ENCODE measurements at places on chromosomes 6 and 20.
A peak's percentile ranks its signal among the peaks of the same experiment; 100 is the strongest.

DNA sequence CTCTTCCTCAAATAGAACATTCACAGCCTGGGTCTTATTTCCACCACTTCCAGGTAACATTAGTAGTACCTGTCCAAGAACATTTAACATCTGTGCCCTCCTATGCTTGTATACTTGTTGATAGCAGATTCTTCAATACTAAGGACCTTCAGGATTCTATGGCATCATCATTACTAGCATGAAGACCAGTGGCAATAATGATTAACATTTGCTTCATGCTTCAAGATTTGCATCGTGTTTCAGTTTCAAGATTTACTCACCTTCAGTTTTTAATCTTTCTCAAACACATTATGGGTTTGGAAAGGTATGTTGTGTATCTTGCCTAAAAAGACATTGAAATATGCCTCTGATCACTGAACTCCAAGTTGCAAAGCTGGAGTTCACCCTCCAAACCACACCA, 412.8 kb upstream of the NRSN1 start:
- no peak for DNase-seq

- no peak for DNase-seq
Measured at GRCh38 chr6:166872531-166873009, 83.8 kb downstream of the RNASET2 start.

DNA sequence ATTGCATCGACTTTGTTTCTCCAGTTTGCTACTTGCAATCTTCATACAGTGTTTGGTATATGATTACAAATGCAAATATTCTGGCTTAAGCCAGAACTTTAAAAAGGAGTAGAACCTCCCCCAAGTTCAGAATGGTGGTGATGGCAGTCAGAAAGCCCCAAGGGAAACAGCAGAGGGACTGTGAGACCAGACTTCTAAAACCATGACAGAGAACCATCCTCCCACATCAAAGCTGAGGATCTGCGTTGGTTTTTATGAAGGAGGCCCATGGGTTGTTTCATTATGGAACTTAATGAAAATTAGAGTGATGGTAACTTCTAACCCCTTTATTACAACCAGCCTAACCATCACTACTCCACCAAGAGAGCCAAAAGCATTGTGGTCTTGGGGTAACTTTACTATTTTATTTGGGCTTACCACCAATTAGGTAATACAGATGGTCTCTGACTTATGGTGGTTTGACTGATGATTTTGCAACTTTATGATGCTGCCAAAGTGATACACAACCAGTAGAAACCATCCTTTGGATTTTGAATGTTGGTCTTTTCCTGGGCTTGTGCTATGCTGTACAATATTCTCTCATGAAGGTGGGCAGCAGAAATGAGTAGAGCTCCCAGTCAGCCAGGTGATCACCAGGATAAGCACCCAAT, 10.9 kb upstream of the MRS2 start:
- no peak for DNase-seq

- peak; percentile 79 for DNase-seq
Measured at GRCh38 chr20:62616728-62617621, 25.3 kb upstream of the SLCO4A1 start.

- no peak for DNase-seq
Measured at GRCh38 chr20:3449319-3449718, 21.5 kb upstream of the ATRN start.

GRCh38 chr6:1940381-1940780, 305.0 kb downstream of the GMDS start:
- DNase-seq = no peak

DNA sequence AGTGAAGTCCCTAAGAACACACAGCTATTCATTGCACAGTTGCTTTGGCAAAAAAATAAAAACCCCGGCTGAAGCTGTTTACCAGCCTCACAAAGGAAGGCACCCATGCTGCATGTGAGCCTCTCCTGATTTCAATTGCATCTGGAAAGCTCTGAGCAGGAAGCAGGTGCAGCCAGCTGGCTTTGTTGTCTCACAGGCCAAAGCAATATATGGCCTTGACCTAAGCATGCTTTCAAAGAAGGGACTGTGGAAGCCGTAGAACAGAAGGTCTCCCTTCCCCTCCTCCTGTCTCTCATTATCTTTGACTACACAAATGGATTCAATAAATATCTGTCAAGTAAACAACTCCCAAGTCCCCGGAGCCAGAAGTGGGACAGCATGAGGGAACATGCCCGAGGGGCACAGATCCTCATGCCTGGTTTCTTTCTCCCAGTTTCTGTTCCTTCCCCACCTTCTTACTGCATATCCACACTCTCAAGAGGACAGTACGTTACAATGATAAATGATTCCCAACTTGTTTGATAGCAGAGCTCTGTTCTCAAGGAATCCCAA, 57.2 kb upstream of the PCSK2 start:
- no peak for DNase-seq

GRCh38 chr6:7389162-7389450, 436 bp downstream of the CAGE1 start:
- no peak for DNase-seq

- DNase-seq = no peak
Measured at GRCh38 chr6:167013067-167013466, 13.9 kb downstream of the CEP43 start.

GRCh38 chr6:130389142-130389541, 23.3 kb downstream of the TMEM200A start:
- DNase-seq = no peak

DNA sequence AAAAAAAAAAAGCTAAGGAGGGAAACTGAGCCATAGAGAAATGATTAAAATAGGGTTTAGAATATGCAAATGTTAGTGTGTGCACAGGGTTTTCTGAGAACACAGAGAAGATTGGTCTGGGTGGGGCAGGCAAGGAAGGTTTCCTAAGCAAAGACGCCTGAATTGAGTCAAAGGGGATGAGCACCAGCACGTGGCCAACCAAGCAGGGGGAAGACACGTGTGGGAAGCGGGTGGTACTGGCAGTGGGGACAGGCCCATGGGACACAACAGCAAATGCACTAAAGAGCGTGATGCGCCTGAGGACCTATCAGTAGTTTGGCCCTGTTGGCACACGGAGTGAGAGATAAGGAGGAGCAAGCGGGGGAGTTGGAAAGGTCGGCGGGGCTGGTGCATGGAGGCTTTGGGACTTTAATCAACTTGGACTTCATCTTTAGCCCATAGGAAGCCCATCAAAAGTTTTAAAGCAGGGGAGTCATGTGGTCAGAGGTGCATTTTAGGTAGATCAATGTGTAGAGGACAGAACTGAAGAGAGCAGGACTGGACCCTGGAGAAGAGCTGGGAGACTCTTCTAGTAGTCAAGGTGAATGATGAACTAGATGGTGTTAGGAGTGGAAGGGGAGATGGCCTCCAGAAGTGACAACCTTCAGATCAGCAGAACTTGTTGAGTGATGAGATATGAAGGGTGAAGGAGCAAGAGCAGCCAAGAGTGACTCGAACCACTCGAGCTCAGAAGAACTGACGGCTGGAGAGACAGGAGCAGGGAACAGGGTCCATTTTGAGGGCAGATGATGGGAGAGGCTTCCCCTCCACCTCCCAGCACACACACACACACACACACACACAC, 40.2 kb upstream of the MAP3K4 start:
- DNase-seq = no peak

GRCh38 chr20:50320901-50321796, 130.5 kb downstream of the CEBPB start:
- peak; percentile 75 for DNase-seq

GRCh38 chr6:18676548-18676947, 289.4 kb downstream of the RNF144B start:
- no peak for DNase-seq

- no peak for DNase-seq
Measured at GRCh38 chr6:2108700-2109306, 136.6 kb downstream of the GMDS start.

DNA sequence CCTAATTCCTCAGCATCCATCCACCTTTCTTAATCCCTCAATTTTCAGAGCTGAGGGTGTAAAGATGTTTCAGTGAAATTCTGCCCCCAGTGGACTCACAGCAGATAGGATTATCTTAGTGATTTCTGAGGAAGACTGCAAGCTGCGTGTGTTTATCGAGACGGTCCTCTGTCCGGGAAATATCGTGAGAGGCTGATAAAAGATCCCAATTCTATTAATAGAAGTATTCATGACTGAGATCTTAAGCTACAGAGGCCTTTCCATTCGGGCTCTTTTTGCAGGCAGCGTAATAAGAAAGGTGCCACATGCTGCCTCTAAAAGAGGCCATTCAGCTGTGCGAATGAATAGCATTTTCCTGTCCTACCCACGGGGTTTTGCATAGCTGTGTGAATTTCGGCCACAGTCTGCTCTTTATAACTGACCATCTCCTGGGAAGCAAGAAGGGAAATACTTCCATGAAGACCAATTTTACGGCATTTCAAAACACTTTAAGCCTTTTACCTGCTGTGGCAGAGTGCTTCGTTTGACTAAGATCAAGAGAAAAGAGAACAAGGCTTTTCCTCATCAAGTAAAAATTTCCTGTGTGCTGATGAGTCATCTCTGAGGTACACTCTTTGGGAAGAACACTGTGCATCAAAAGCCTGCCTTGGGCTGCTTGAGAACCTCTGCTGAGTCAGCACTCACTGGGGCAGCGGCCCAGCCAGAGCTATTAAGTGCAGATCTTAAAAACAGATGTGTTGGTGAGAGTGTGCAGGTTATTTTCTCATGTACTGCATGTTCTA, 208.8 kb downstream of the ARHGAP18 start:
- no peak for DNase-seq

- DNase-seq = peak; percentile 47
Measured at GRCh38 chr6:170023620-170024521, 267.0 kb downstream of the DLL1 start.

DNA sequence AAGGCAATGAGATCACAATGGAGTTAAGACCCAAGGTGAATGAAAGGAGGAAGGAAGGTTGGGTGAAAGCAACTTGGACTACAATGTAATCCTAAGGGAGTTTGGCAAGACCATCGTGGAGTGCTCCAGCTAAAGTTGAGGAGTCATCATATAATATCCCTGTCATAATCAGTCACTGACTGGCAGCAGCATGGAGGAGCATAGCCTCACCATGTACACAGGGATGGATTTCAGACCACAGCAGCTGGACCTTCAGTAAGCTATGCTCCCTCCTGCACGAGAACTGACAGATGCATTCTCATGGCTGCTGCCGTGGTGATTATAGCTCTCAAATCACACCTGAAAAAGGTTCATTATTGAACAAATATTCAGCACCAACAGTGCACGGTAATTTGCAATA, 43.0 kb downstream of the GOPC start:
- no peak for DNase-seq

DNA sequence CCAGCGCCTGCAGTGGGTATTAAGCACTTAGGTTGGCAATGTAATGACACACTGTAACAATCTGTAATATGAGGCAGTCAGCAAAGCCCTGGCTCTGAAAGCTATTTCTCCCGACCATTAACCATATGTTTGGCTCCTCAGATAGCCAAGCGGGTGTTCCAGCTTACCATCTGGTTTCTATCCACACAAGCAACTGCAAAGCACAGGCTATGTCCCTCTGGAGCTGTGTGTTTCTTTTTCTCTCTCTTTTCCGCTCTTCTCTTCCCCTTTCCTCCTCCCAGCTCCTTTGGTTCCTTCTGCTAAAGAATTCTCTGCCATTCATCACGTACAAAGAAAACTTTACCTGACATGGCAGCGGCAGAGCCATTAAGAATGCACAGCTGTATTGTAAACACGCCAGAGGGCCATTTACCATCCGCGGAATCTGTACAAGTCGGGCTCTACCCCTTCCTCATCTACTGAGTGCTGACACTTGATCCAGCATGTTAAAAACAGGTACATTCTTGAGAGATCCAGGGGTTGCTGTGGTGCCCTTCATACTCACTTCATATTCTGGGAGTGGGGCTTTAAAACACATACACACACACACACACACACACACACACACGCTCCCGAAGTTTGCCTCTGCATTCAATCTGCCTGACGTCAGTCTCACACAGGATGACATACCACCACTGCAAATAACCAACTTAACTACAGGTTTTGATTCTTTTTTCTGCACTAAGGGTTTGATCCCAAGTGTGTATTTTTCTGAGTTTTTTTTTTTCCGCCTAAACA, 77.2 kb downstream of the BACH2 start:
- DNase-seq = no peak

- DNase-seq = no peak
Measured at GRCh38 chr6:159973951-159974350, 5.1 kb downstream of the IGF2R start.

All from right lobe of liver (tissue), 6 donors.